ENCODE measurements at places on chromosomes 3 and 15. TPM values are rescaled to one million over a fixed set of nuclear protein-coding genes. Genes with fewer than 3 reads are reported as not detected.
A peak's percentile ranks its signal among the peaks of the same experiment; 100 is the strongest.

GRCh38 chr3:114034787-114035545 lies 21.4 kb downstream of the CCDC191 start:
- no peak for DNase-seq

The AMIGO3 gene
- 0.79 TPM for polyA plus RNA-seq

GRCh38 chr3:64152086-64152485 lies 73.2 kb downstream of the PRICKLE2 start:
- no peak for DNase-seq

The ISLR gene
- 21.4 TPM for polyA plus RNA-seq

GRCh38 chr15:52292780-52293392 lies 2.7 kb downstream of the MYO5C start:
- peak; percentile 68 for DNase-seq

DNA sequence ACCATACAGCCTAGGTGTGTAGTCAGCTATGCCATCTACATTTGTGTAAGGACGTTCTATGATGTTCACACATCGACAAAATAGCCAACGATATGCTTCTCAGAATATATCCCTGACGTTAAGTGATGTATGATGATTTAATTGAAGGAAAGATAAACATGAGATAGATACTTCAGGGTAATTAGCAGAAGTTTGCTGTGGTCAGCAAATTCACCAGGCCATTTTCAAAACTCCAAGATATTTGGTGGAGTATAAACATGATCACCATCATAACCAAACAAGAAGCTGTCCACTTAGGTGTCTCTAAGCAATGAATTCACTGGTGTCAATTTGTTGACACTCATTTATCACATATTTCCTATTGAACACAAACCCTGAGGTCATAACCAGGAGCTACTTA lies 885.6 kb upstream of the NR2F2 start:
- DNase-seq: no peak

Data from spleen (tissue), 13 donors.